NCI-H510A (cell line): ENCODE measurements at places on chromosomes 5 and 9.

DNA sequence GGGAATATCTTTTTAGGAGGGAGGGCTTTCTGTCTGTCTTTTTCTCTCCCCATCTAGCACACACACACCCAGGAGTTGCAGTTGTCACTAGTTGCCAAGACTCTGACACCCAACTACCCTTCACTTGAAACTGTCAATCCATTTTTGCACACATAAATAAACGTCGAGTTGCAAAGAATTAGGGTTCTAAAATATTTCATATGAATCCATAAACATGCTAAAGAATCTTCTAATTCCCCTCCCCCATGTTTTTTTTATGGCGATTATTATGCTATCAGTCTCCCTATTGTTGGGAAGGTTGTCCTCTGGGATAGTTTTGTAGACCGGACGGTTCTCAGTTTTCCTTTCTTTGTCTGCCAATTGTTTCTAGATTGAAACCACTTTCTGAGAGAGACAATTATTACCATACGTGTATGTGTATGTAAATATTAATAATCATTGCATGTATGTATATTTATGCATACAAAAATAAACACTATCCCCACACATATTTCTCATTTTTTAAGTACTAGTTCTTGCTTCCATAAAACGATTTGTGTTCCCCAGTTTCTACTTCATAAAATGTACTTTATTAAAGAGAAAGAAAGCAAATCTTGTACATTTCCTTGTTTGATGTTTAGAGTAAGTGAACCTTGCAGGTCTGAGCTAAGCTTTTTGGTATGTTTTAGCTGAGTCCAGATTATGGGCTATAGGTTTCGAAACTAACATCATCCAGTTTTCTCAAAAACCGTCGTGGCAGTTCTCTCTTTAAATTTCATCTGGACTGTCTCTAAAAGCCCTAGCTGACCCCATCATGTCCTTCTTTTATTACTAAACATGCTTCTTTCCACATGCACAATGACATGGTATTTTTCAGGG is 165.0 kb upstream of the MPDZ start:
- no peak for DNase-seq

DNA sequence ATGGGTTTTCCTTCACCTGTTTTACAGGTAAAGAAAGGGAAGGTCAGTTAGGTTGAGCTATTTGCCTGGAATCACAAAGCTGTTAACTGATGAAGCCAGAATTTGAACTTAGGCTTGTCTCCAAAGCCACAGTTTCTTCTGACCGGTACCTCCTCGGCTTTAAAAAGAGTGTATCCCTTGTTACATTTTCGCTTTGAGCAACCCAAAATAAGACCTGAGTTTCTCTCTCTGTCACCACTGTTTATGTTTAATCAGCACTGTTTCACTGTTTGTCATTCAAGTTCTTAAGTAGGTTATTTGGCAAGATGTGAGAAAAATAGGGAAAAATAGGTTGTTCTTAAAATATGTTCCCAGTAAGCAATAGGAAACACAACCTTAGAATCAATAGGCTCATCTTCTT is 84.6 kb downstream of the VCAN start:
- DNase-seq: no peak

- DNase-seq: no peak
Measured at GRCh38 chr9:81787747-81788632, 98.6 kb upstream of the TLE1 start.

GRCh38 chr5:124998520-124998919 is 252.1 kb upstream of the ZNF608 start:
- no peak for DNase-seq

DNA sequence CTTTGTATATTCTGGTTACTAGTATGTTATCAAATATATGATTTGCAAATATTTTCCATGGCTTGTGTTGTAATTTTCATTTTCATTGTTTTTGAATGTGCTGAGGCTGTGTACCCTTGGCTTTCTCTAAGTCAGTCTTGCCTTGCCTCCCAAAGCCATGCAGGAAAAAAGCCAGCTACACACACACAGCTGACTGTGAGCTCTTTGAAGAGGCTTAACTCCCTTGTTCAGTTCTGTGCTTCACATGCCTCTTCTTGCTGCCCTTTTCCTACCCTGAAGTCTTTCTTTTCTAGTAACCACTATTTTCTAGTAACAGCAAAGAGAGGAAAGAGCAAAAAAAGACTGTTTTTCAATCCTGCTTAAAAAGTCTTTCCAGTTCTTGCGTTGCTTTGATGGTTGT is 53.9 kb downstream of the KCNN2 start:
- DNase-seq: no peak

DNA sequence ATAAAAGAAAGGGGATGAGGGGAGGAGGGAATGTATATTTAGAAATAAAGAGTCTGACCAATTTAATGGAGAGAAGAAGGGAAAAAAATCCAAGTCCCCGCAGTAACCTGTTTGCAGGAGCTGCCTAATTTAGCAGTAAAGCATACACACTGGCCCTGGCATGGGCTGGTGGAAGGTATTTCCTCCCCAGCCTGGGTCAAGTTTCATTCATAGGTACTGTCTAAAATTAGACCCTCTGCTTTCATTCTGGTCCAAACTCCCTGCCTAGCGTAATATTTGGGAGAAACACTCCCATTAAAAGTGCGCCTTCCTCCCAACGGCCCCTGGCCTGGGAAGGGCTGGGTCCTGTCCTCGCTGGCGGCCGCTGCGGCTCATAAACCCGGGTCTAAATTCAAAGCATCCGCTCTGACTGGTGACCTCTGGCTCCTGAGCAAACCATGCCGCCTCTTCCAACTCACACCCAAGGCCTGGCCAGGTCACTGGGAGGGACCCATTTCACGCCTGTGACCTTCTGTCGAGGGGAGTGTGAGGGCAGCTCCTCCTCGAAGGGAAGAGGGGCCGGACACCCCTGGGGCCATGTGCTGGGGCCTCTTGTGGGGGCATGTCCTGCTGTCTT is 123.2 kb downstream of the FGF18 start:
- DNase-seq: no peak

DNA sequence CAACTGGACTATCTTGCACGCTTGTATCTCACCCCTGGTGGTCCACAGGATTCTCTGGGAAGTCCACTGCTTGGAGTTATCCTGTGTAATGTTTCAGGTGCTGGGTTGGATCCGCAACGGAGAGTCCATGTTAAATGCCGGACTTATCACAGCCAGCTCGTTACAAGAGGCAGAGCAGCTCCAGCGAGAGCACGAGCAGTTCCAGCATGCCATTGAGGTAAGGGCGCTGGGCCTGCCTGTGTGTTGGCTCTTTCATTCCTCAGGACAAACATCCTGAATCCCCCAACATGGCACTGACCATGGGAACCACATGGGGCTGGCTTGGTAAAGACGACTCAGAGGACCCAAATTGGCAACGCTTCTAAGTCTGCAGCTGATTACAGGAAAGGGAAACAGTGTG is 214.8 kb upstream of the OTULINL start:
- no peak for DNase-seq

DNA sequence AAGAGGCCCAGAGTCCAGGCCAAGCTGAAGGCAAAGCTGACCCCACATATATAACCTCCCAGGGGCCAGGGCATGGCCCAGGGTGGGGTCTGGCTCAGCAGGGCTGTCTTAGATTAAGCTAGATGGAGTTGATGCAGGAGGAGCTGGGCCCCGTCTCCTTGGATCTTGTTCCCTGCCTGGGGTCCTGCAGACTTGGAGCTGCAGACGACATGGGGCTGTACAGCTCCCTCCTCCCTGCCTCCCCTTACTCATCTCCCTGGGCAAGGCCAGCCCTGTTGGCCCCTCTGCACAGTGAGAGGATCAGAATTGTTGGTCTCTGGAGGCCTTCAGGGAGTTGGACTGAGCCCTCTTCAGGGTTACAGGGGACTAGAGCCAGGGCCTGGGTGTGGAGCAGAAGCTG is 134.9 kb downstream of the RGS3 start:
- DNase-seq: no peak

- no peak for DNase-seq
Measured at GRCh38 chr9:22169243-22169642, 160.1 kb upstream of the CDKN2B start.

- no peak for DNase-seq
Measured at GRCh38 chr5:18380729-18381362, 746.6 kb downstream of the TAF11L14 start.

DNA sequence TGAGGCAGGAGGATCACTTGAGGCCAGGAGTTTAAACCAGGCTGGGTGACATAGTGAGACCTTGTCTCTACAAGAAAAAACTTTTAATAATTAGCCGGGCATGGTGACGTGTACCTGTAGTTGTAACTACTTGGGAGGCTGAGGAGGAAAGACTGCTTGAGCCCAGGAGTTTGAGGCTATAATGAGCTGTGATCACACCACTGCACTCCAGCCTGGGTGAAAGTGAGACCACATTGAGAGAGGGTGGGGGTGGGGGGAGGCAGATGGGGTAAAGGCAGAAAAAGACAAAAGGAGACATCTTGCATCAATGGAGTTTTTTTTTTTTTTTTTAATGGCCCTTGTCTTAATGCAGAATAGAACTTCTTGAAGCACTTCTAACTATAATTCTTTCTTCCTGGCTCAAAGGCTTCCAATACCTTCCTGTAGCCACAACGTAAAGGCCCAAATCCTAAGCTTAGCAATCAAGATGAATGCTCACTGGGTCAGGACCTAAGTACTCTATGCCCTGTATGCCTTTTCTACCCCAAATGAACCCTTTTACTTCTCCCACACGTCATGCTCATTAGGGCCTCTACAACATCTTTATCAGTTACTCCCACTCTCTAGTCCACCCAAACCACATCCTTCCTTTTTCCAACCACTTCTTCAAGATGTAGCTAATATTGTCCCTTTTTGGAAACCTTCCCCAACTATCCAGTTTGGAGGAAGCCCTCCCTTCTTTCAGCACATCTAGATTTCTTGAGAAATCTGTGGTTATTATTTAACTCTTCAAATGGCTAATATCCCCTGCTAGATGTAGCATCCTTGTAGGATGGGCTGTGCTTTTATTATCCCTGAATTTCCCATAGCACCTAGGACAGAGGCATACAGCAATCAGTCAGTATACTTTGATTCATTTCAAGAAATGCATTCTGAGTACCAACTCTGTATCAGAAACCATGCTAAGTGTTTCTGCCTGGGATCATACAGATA is 40.8 kb downstream of the CSF2 start:
- no peak for DNase-seq

DNA sequence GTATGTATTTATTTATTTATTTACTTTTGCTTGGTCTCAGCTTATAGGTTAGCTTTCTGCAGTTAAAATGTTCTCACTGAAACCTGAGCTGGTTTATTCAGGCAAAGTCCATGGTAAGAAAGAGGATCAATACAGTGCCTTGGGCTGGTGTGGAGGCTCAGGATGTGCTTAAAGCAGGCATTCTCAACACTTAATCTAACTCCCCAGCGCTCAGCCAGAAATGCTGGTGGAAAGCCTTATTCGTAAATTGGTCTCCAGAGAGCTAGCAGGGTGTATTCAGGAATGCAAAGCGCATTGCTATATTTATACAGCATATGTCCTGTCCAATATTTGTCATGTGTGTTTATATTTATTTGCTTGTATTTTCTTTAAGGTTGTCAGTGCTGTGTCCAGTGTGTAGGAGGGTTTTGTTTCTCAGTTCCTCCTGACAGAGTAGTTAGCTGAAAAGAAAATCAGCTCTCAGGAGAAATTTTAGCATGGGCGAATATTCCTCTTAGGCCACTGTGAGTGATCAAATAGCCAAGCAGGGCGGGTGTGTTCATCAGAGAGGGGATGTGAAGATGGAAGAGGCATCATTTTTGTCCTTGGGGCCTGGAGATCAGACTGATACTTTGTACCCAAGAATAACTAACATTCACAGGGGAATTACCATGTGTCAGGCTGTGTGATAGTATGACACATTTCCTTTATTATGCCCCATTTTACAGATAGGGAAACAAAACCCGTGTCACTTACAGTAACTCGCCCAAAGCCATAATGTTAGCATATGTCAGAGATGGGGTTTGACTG is 65.8 kb downstream of the DOCK2 start:
- no peak for DNase-seq

DNA sequence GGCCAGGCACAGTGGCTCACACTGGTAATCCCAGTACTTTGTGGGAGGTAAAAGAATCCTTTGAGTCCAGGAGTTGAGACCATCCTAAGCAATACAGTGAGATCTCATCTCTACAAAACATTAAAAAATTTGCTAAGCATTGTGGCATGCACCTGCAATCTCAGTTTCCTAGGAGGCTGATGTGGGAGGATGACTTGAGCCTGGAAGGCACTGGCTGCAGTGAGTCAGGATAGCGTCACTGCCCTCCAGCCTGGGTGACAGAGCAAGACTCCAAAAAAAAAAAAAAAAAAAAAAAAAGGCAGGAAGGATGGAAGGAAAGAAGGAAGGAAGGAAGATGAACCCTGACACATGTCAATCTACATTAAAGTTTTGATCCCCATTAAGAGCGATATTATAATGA is 1452.2 kb upstream of the ACO1 start:
- DNase-seq: no peak

- no peak for DNase-seq
Measured at GRCh38 chr5:158406884-158407823, 548.2 kb upstream of the CLINT1 start.

DNA sequence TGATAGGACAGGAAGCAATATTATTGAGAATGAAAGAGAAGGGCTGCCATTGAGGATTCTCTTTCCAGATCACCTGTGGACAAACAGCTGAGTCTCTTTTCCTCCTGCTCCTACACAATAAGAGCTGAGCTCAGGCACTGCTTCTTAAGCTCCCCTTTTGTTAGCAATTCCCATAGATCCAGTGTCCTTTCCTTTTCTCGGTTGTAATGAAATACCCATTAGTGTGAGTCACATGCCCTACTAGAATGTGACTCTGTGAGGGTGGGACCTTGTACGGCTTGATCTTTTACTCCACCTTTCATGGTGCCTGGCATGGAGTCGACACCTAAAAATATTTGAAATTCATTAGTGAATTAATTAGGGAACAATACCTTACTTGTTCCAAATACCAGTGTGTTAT is 269.2 kb downstream of the NR3C1 start:
- no peak for DNase-seq

DNA sequence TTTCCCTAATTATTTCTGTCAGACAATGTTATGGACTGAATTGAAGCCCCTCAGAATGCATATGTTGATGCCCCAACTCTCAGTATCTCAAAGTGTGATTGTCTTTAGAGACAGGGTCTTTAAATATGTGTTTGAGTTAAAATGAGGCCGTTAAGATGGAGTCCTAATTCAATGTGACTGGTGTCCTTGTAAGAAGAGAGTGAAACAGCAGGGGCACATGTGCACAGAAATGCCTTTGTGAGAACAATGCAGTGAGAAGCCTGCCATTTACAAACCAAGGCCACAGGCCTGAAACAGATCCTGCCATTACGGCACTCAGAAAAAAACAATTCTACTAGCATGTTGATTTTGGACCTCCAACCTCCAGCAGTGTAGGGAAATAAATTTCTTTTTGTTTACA is 483.0 kb upstream of the DMAC1 start:
- no peak for DNase-seq

DNA sequence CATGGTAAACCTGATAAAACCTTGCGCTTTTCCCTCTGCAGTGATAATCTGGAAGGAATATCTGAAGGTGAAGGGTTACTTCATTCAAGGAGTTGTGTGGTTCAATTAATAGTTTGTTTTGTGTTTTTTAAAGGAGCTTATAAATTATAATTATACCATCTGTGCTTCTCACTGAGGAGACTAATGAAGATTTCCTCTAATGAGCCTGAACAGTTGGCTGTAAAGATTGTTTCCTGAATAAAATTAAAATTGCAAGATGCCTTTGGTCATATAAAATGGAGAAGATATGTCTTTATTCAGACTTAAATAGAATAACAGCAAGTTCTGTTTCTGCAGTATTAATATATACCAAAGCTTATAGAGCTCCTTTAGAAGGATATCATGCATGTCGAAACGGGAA is 59.9 kb downstream of the GAPVD1 start:
- no peak for DNase-seq

GRCh38 chr5:143080407-143080806 is 310.2 kb downstream of the ARHGAP26 start:
- DNase-seq: no peak
